NCI-H524 (cell line): ENCODE measurements at places on chromosomes 4 and X.

- no peak for DNase-seq
Observed at GRCh38 chrX:31747411-31747810, 675.6 kb upstream of the FTHL17 start.

GRCh38 chr4:10747186-10747585 lies 62.6 kb upstream of the CLNK start:
- DNase-seq: no peak

DNA sequence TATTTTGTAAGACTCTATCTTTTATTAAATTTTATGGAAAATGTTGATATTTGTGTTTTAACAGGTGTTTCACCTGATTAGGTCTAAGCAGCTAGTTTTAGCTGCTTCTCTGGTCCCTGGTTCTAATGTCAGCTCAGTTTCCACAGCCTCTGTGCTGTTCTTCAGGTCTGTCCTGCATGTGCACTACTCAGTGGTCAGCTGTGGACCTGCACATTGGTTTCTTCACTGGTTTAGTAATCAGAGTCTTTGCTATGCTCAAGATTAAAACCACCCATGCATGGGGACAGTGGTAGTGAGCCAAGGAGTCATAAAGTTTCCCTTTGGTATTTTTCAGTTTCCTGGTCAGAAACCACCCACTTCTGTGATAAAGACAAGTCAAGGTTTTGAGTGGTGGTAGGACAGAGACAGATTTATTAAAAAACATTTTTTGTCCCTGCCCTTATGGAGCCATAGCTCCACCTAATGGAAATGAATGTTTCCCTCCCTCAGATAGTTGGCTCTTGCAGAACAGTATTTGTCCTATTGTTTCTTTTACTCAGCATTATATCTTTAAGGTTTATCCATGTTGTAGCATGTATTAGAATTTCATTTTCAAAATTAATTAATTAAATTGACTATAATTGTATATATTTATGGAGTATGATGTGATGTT lies 36.8 kb upstream of the VBP1 start:
- peak; percentile 12 for DNase-seq

DNA sequence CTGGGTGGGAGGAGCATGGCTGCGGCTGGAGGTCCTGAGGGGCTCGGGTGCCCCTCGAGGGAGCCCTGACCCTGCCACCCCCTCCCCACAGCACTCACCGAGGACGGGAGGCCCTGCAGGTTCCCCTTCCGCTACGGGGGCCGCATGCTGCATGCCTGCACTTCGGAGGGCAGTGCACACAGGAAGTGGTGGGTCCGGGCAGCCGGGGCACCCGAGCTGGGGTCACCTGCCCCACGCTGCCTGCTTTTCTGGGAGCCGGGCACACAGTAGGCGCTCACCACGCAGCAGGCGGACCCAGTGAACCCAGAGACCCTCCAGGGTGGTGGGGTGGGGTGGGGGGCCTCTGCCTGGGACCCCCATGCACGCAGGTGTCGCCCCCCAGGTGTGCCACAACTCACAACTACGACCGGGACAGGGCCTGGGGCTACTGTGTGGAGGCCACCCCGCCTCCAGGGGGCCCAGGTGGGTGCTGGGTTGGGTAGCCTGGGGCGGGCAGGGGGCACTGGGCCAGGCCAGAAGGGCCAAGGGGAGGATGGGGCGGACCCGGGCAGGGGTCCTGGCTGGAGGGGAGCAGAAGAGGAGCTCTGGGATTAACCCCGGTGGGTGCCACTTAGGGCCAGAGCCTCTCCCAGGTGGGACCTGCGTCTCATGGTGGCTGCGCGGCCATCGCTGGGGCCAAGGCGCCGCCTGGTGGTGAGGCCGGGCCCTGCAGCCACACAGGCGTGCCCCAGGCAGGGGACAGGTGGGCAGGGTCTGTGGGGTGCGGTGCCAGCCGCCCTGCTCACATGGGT lies 1.4 kb downstream of the HGFAC start:
- no peak for DNase-seq
